ENCODE measurements at places on chromosomes 2 and 18. TPM values are rescaled to one million over a fixed set of nuclear protein-coding genes. Genes with fewer than 3 reads are reported as not detected.

GRCh38 chr2:236168110-236169080 is at the start of gene GBX2:
Gene GBX2, minus strand, starts transcription at chr2:236168386. Its CDS starts 415 bp downstream, at chr2:236167971.
- no peak for DNase-seq

GRCh38 chr18:42069036-42069435 is 114.0 kb downstream of the PIK3C3 start:
- no peak for DNase-seq

The KYNU gene
- total RNA-seq, result 1.8 TPM

The RPRM gene
- not detected for total RNA-seq

The TLX2 gene
- not detected for total RNA-seq

The DYNAP gene
- total RNA-seq, result not detected

The CNTNAP5 gene
- total RNA-seq, result not detected
